ENCODE measurements at places on chromosomes 5 and 9. TPM values are rescaled to one million over a fixed set of nuclear protein-coding genes. Genes with fewer than 3 reads are reported as not detected.

DNA sequence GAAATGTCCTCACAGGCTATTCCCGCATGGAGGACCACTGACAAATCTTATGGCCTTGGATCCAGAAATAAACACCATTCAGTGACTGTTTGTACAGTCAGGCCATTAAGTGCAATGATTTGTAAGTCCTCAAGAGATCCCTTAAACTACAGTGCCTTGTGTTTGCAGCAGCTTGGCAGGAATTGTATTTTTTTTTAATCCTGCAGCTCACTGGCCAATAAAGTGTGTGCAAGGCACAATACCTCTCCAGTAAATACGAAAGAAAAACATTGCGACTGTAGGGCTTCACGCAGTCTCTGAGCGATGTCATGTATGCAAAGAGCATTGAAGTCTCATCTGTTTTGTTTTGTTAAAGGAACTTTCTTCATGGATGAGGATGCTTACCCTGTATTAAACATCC is 74.2 kb upstream of the TUSC1 start:
- no peak for DNase-seq

The SPATA31E1 gene
- not detected for total RNA-seq

The TAF1L gene
- not detected for total RNA-seq

The ALDH7A1 gene
- 108 TPM for total RNA-seq

DNA sequence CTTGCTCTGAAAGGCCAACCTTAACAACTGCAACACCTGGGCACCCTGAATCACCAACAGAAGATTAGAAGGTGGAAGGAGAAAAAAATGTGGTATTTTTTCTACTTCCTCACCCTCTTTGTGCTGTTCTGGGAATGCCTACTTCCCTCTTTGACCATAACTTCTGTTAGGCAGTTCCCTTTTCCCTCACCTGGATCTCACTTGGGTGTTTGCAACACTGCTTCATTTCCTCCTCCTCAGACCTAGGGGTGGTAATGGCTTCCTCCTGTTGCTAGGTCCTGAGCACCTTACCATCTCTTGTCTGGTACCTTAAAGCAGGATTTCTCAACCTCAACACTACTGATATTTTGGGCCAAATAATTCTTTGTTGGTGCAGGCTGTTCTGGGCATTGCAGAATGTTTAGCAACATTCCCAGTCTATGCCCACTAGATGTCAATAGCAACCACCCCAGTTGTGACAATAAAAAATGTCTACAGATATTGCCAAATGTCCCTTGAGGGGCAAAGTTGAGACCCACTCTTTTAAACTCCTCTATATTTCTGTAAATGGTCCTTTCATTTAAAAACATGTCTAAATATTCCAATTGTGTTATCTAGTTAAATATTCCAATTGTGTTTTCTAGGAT is 300.0 kb upstream of the VLDLR start:
- DNase-seq = no peak

DNA sequence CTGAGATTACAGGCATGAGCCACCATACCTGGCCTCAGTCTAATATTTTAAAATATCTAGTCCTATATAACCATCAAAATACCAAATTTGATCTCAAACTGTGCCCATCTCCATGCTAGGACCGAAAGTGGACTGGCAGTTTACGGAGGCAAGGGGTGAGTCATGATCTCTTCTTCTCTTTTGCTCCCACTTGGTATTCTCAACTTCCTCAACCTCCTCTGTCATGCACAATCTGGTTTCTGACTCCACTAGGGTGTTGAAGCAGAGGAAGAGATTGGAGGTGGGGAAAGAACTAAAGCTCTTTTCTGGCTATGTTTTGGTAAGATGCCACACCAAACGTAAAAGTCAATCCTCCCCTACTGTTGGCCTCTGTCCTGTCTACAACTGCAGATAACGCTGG is 55.9 kb upstream of the CEMIP2 start:
- no peak for DNase-seq

- DNase-seq = no peak
Measured at GRCh38 chr5:179872055-179872827, 13.6 kb upstream of the MRNIP start.

- DNase-seq = no peak
Measured at GRCh38 chr9:93988056-93988455, 32.9 kb upstream of the BARX1 start.

GRCh38 chr5:109558952-109559351 is 130.8 kb upstream of the MAN2A1 start:
- no peak for DNase-seq

- DNase-seq = no peak
Measured at GRCh38 chr9:81070689-81071088, 618.7 kb downstream of the TLE1 start.

DNA sequence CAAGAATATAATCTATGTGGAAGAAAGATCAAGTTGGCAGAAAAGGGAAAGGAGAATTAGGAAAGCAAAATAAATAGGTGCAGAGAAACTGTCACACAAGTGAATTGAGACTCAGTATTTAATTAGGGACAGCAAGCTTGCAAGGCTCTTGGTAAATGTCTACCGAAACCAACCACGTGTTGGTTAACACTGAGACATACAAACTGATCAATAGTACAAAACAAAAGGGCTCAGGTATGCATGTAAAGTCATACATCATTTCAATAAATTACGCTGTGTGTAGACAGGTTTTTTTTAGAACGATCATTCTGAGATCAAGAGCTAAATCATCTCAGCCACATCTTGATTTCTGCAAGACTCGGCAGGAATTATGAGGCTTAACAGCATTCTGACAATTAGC is 225.4 kb downstream of the EBF1 start:
- no peak for DNase-seq

DNA sequence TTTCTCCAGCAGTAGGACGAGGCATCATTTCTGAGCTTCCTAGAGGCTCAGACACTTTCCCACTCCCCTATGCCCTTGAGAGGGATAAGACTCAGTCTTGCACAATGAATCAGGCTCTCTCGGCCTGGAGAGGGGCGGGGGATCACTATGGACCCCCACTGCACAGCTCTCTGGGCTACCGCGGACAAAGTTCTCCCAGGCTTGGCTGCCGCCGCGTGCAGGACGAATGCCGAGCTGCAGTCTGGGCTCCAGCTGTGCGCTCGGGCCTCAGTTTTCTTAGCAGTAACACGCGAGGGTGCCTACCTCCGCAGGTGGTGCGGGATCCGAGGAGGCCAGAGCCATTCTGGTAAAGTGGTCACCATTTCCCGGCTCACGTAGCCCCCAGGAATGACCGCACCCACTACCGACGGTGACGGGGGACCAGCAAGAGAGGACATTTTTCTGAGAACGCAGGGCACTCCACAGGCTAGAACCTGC is 3.4 kb upstream of the MYORG start:
- no peak for DNase-seq

GRCh38 chr9:127937056-127937387 is 632 bp downstream of the DPM2 start:
- DNase-seq = no peak
